Caki2 (cell line): ENCODE measurements at places on chromosomes 5 and 9.

DNA sequence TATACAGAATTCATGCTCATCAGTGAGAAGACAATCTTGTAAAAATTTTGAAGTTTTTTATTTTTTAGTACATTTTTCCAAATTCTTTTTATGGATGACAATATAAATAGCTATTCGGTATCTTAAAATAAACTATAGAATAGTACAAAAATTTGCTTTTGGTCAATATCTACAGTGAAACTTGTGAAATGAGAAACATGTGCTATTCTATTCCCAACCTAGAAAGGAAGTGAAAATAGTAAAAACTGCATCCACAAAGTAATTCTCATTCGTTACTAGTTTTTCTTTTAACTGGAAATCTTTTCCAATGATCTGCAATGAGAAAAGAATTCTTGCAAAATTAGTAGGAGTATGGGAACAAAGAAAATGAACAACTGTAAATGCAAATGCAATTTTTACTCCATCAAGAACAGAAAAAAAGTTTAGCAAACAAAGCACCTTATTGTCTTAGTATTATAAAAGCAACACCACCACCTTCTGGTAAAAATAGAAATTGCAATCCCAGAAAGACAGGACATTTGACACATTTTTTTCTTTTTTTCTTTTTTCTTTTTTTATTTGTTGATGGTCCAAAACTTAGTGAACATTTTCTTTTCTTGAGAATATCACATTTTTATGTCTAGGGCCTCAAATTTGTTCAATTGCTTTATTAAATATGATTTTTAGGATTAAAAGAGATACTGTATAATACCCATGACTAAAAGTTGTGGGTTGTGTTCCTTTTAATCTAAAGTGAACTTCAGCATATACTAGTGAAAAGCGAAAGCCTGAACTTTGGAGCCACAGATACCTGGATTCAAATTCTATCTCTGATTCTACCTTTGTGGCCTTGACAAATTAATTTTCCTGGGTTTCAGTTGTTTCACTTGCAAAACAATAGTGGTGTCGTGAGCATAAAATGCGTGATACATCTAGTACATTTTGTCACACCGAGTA is 72.3 kb downstream of the SLCO4C1 start:
- DNase-seq = peak; percentile 21

DNA sequence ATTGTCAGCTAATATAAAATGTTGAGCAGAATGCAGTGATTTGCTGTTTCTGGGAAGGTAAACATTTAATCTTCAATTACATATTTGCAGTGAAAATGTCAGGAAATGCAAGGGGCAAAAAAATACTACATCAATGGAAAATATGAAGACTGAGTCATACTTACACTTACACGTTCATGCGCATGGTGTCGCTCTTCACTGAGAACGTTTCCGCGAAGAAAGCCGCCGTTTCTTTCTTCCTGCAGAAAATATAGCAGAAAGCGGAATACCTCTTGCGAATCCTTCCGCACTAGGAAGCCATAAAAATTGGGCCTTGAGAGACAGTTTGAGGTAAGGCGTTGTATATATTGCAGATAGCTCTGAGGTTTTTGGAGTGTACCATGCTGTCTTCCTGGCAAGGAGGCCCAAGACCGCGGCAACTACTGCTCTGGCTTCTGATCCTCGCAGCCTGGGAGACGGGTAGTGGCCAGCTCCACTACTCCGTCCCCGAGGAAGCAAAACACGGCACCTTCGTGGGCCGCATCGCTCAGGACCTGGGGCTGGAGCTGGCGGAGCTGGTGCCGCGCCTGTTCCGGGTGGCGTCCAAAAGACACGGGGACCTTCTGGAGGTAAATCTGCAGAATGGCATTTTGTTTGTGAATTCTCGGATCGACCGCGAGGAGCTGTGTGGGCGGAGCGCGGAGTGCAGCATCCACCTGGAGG is at the start of gene PCDHA13:
TSS of gene PCDHA13 (plus strand) at position 236 of the 702 bp plus-strand sequence. CDS start at position 381, 145 bp downstream.
- no peak for DNase-seq

DNA sequence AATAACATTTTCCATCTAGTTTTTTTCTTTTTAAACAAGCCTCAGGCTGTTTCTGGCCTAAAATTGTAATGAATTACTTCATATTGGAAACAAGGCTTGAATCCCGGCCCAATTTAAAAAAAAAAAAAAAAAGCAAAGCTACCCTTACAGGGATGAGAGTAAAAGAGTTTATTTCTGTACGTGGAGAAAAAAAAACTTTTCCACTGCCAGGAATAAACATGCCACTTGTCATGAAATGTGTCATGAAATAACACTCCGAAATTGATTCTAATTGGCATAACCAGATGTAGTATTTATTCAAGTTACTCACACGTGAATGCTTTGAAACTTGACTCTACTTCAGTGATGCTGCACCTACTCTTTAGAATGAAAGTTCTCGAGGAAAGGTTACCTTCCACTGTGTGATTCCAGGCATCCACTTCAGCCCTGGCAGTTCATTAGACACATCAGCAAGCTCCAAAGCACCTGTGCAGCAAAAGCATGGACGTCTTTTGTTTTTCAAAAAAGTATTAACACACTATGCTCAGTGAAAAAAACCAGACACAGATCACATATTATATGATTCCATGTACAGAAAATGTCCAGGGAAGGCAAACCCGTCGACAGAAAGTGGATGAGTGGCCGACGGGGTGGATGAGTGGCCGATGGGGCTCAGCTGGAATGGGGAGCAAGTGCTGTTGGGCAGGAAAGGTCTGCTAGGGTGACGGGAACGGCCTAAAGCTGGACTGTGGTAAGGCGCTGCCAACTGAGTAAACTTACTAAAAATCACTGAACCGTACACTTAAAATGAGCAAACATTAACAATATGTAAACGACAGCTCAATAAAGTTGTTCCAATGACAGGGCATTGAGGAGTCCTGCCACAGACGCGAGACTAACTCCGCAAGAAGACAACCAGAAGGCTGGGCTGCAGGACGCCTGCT is 21.2 kb downstream of the NSUN2 start:
- no peak for DNase-seq

DNA sequence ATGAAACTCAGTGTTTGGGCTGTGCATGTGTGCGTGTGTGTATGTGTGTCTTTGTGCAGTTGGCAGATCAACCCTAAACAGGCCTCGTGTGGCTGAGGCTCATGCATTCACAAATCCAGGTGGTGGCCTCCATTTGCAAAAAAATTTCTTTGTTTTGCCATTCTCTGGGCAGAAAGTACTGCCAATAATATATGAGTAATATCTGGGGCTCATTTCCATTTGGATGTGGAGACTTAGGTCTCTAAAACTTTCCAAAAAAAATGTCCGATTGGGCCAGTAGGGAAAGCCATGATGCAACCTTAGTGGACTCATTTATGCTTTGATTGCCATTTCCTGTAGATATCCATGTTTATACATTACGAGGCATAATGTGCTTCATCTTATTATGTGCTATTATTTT is 77.9 kb upstream of the RPS23 start:
- no peak for DNase-seq

GRCh38 chr5:103889500-103890209 is 327.1 kb upstream of the NUDT12 start:
- no peak for DNase-seq

DNA sequence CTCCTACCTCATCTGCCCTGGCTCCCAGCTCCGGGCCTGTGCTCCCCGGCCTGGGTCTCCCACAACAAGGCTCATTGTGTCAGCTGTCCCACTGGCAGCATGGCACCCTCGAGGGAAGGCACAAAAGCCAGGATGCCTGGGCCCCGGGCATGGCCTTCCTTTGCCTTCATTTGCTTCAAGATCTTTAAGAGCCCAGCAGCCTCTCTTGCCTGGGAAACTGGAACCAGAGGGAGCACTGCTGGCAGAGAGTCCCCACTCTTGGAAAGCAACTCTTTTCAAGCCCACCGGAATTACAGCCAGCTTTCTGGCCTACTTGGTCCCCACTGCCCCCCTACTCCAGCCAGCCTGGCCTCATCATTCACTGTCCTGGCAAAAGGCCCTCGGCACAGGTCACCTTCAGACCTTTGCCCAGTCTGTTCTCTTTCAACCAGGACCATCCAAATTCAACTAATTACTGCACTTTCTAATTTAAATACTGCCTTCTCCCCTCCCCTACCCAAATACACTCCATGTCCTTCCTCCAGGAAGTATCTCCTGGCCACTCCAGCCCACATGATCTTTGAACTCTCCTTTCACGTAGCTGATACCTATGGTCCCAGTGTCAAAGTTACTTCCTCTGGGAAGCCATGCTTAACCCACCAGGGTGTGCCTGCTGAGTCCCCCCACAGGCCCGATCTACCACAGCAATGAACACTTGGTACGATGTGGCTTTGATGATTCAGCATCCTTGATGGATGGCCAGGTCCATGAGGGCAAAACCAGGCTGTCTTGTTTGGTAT is 8.9 kb downstream of the ZER1 start:
- DNase-seq = no peak
